ENCODE measurements at places on chromosomes 5 and 9. TPM values are rescaled to one million over a fixed set of nuclear protein-coding genes. Genes with fewer than 3 reads are reported as not detected.

ADAMTS13 gene
- 0.98 TPM for total RNA-seq

LRRC19 gene
- not detected for total RNA-seq

FYB1 gene
- not detected for total RNA-seq

PRR16 gene
- 0.48 TPM for total RNA-seq

MRPS2 gene
- 42.8 TPM for total RNA-seq

PTTG1 gene
- 104 TPM for total RNA-seq

KCTD16 gene
- total RNA-seq = 0.19 TPM

CTXN3 gene
- not detected for total RNA-seq

FOXE1 gene
- total RNA-seq = not detected

F2RL2 gene
- total RNA-seq = 0.76 TPM

SLC1A3 gene
- total RNA-seq = not detected

PHF24 gene
- not detected for total RNA-seq

SLC46A2 gene
- not detected for total RNA-seq

RGP1 gene
- 19.4 TPM for total RNA-seq

PCDHA9 gene
- total RNA-seq = under 0.01 TPM

OTP gene
- not detected for total RNA-seq

PPP3R2 gene
- not detected for total RNA-seq

CARD19 gene
- 90.8 TPM for total RNA-seq

FLT4 gene
- 93.0 TPM for total RNA-seq

MSX2 gene
- not detected for total RNA-seq

DAB2 gene
- 158 TPM for total RNA-seq

SLC25A2 gene
- total RNA-seq = 0.48 TPM

MXD3 gene
- total RNA-seq = 5.9 TPM

PDE8B gene
- 0.10 TPM for total RNA-seq

INSL6 gene
- total RNA-seq = not detected

SYNPO gene
- 37.9 TPM for total RNA-seq

TAF11L10 gene
- not detected for total RNA-seq

GABRA1 gene
- not detected for total RNA-seq

GARIN3 gene
- not detected for total RNA-seq

GLRA1 gene
- total RNA-seq = not detected

PCDHGA9 gene
- 6.1 TPM for total RNA-seq

ARL14EPL gene
- 0.67 TPM for total RNA-seq

PTPN3 gene
- 0.19 TPM for total RNA-seq

PCDHGA2 gene
- total RNA-seq = 1.6 TPM

FOXD4L5 gene
- total RNA-seq = not detected

DBH gene
- total RNA-seq = not detected

TMEM174 gene
- total RNA-seq = not detected

PCDHB9 gene
- total RNA-seq = 0.65 TPM

GDA gene
- total RNA-seq = not detected

PCDHGA12 gene
- total RNA-seq = 12.0 TPM

IL33 gene
- 12.7 TPM for total RNA-seq

NR5A1 gene
- total RNA-seq = not detected

ZFP37 gene
- 1.1 TPM for total RNA-seq

CCL27 gene
- total RNA-seq = not detected

SOHLH1 gene
- total RNA-seq = not detected

CAPSL gene
- not detected for total RNA-seq

HSPB3 gene
- not detected for total RNA-seq

Data from vein endothelial cell (primary cell).